ENCODE measurements at places on chromosomes 7 and 10. TPM values are rescaled to one million over a fixed set of nuclear protein-coding genes. Genes with fewer than 3 reads are reported as not detected.

Gene OR6B1
- total RNA-seq: not detected

Gene VAX1
- not detected for total RNA-seq

Gene AKR1D1
- not detected for total RNA-seq

Gene ZNF22
- 19.5 TPM for total RNA-seq

Gene PRKCQ
- 49.5 TPM for total RNA-seq

Gene DCLRE1C
- total RNA-seq: 9.8 TPM
